ENCODE measurements at places on chromosomes 2 and 18.

GRCh38 chr2:128155970-128156369 lies 65.0 kb downstream of the UGGT1 start:
- ATAC-seq, result no peak

DNA sequence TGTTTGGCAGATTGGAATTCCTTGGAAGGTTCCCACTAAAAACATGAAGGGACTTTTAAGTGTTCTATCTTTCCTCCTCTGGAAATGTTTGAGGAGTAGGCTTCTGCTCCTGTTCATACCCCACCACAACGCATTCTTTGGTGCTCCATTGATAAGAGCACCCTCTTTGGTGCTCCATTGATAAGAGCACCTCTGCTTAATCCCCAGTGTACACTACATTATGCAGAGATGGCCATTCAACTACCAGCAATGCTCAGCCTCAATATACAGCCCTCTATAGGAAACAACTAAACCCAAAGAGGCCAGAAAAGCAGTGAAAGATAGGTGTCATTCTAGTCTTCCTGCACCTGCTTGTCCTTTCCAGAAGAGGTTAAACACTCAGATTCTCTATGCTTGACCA lies 1.8 kb upstream of the CHAC2 start:
- ATAC-seq, result no peak

- ATAC-seq, result peak; percentile 69
These were observed 25.2 kb downstream of the MYCN start for GRCh38 chr2:15965564-15966019.

- ATAC-seq, result no peak
These were observed 252.5 kb upstream of the HNRNPA3 start for GRCh38 chr2:176960061-176960460.

- ATAC-seq, result no peak
These were observed 125.6 kb upstream of the RPRM start for GRCh38 chr2:153604133-153604532.

DNA sequence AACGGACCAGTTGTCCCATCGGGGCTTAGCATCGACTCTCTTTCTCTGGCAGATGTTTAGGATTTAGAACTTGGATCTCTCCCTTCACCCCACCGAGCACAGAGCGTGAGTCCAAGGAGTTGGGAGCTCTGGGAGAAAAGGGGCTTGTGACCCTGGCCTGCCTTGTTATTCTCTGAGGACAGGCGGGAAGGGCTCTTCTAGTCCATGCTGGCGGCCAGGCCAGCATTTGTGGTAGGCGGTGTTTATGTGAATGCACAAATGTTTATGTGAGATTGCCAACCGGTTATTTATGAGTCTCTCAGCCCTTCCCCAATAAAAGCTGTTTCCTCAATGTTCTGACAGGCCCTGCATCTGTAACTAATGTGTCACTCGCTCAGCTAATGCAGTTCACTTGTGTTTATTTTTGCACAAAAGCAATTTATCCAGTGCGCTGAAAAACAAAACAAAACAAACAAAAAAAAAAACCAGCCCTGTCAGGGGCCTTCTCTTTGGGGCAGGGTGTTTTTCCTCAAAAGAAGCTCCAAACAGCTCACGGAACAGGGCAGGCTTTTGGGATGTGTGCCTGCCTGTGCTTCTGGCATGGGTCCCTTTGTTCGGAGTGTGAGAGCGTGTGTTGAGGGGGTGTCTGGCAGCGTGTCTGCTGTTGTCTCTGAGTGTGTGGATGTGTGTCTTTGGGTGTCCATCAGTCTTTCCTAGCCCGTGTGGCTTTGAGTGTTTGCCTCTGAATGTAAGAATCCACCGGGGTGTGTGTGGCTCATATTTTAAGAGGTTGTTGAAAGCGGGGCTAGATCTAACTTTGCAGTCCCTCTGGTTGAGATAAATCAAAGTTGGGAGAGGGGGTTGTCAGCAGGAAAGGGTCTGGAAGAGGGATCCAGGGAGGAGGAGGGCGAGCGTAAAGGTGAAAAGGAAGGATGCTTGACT lies 52.8 kb upstream of the HAAO start:
- ATAC-seq, result no peak

DNA sequence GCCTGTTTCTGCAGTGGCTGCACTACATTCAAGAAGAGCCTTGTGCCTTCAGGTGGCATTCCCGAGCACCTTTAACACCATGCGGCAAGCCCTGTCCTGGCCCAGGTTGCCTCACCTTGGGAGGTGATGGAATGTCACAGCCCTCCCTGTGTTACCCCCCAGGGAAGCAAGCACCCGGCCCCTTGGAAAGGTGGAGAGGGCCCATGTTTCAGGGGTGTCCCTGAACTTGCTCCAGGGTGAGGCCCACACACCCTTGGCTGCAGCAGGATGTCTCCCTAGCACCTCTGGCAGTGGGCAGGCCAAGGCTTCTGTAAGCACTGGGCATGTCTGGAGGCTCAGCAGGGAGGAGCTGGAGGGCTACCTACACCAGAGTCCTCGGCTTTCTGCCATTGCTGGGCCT lies 29.3 kb upstream of the ACAA2 start:
- no peak for ATAC-seq

DNA sequence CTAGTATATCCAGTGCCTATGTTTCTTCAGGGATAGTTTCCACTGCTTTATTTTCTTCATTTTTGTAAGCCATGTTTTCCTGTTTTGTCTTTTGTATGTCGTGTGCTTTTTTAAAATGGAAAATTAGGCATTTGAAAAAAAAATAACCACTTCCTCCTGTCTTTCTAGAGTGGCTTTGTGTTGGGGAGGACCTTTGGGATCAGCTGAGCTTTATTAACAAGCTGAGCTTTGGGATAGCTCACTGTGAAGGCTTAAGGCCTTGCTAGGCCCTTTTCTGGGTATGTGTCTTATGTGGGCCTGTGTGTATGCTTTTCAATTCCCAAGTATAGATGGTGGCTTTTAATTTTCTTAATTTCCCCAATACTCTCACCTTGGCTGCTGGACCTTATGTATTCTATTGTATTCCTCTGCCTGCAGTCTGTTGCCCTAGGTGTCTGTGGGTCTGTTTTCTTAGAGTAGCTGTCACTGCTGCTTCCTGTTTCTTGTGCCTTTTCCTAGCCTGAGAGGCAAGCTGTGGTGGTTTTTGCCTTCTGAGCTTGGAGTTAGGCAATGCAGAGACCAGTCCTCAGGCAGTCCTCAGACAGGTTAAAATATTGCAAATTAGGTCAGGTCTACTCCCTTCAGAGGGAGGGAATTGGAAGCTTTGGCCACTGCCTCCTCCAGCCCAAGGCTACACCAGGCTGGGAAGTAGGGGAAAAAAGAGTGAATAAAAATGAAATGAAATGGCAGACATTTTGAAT lies 134.7 kb downstream of the LDLRAD4 start:
- ATAC-seq, result peak; percentile 55

- ATAC-seq, result no peak
These were observed 24.9 kb downstream of the ZNF892 start for GRCh38 chr2:95232232-95232631.

GRCh38 chr2:142596334-142597088 lies 281.0 kb upstream of the KYNU start:
- ATAC-seq, result no peak

DNA sequence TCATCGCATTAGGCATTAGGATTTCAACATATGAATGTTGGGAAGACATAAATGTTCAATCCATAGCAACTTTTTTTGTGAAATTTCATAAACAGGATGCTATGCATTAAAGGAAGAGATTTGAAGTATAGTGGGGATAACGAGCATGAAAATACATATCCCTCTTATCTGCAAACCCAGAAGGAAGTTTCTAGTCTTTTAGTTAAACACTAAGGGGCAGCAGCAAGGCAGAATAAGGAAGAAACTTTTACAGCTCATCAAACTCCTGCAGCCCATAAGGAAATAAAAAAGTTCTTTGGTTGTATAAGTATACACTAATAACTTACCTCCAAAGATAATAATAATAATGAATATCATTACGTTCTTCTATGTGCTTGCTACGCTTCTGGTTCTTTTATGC lies 81.5 kb downstream of the CD226 start:
- ATAC-seq, result no peak

GRCh38 chr2:23584054-23584745 lies 199.2 kb downstream of the KLHL29 start:
- no peak for ATAC-seq

GRCh38 chr2:113126845-113127645 lies at the start of gene IL1RN:
TSS of gene IL1RN (plus strand) at chr2:113127598. CDS start at chr2:113127625, 27 bp downstream.
- ATAC-seq, result no peak

- ATAC-seq, result no peak
These were observed 5.9 kb upstream of the IMPACT start for GRCh38 chr18:24420551-24420950.

DNA sequence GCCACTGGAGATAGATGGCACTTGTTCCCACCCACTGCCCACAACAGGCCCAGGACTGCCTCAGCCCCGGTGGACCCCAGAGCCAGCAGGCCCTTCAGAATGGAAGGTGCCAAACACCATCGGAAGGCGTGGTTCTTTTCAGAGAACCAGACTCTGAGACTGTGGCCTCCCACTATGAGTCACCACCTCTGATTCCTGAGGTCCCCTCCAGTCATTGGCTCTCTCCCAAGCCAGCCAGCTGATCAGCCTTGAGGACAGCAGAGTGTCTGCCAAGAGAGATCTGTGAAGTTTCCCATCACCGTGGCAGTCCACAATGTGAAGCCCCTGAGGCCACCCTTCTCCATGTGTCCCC lies 10.4 kb upstream of the MAP3K2 start:
- peak; percentile 83 for ATAC-seq

GRCh38 chr2:212030709-212031108 lies 507.9 kb downstream of the ERBB4 start:
- no peak for ATAC-seq

GRCh38 chr18:53004798-53005197 lies 664.8 kb downstream of the DCC start:
- no peak for ATAC-seq

DNA sequence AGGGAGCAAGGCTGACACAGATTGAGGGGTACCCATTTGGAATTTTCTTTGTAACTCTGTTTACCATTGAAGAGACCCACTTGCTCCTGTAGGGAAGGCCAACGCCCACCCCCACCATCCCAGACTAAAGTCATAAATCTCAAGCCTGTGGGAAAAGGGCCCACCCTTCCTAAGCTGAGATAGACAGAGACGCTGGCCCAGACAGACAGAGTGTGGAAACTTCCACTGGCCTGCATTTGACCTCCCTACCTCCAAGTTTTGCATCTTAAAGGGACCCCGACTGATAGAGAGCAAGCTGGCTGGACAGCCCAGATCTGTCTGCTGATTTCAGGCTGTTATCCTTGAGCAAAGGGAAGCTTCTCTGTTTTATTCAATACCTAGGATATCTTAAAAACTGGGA lies 48.2 kb upstream of the SLC14A2 start:
- ATAC-seq, result no peak

DNA sequence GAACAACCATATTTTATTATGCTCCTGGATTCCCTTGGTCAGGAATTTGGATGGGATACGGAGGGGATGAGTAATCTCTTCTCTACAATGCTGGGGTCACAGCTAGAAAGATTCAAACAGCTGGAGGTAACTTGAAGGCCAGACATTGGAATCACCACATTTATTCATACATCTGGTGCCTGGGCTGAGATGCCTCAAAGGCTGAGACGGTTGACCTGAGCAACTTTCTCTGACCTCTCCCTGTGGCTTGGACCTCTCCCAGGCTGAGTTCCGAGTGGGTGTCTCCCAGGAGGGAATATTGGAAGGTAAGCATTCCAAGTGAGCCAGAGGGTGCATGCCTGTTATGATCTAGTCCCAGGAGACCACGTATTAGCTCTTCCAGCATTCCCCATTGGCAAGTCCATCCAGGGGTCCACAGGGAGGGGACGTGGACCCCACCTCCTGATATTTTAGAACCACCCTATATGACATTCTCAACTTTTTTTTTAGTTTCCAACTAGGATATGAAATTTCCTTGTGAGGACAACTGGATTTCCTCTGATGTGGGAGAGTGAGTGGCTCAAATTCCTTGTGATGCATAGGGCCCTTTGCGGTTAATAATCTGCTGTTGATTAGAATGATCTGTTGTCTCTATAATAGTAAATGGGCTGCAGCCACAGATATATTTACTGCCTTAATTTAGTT lies 101.8 kb downstream of the MRPS9 start:
- no peak for ATAC-seq

DNA sequence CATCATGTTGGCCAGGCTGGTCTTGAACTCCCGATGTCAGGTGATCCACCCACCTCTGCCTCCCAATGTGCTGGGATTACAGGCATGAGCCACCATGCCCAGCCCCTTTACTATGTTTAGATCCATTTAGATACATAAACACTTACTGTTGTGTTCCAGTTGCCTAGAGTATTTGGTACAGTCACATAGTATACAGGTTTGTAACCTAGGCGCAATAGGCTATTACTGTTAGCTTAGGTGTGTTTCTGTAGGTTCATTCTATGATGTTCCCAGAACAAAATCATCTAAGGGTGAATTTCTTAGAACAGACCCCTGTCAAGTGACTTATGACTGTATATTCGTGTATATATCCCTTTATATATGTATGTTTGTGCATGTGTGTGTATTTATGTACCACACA lies 61.8 kb downstream of the MYCN start:
- ATAC-seq, result no peak

- ATAC-seq, result no peak
These were observed 40.8 kb upstream of the ARHGAP15 start for GRCh38 chr2:143088388-143088787.

DNA sequence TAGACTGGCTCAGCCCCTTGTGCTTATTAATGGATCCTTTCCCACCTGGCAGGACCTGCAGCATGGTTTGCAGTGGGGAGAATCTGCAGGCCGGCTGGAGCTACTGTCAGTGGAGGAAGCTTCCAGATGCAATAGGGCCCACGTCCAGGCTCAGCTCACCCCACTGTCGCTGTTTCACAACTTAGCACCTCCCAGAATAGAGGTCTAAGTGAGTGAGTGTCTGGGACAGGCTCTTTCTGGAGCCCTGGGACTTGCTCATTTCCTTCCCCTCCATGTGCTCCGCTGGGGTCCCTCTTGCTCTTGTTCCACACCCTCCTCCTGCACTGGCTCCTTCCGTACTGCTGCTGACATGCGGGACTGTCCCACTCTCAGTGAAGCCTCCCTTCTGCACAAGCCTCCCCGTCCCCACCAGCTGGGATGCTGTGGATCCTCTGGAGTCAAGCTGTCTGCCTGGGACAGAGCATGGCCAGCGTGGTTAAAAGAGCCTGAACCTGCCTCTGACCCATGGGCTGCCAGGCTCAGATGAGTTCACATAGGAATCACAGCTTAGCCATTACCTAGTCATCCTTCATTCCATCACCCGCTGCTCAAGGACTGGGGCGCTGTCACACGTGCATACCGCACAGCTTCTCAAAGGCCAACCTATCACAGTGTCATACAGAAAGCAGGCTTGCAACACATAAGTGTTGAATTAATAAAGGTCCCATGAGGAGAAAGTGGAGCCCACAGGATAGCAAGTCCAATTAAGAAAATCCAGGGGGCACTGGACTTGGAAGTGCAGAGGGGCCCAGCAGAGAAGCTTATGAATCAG lies 135.9 kb downstream of the ACKR3 start:
- ATAC-seq, result no peak

GRCh38 chr2:96116879-96117533 lies 635 bp upstream of the ADRA2B start:
- ATAC-seq, result peak; percentile 88
